ENCODE measurements at places on chromosomes 1 and 21.

DNA sequence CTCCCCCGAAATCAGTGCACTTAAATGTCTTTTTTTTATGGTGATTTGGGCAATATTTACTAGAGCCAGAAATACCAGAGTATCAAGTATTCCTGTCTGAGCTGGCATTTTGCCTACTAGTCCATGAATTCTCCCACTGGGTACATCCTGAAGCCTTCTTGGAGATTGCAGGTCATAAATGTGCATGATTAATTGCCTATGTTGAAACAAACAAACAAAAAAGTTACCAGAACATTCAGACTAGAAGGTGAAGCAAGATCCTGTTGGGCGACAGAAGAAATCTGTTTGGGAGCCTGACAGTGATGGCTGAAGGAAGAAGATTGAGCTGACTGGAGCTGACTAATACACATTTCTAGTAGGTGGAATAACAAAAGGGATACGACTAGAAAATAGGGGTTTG lies 127.4 kb upstream of the NRIP1 start:
- no peak for DNase-seq

- DNase-seq = no peak
Measured at GRCh38 chr1:32361674-32362473, 411 bp downstream of the FAM229A start.

GRCh38 chr1:1507305-1507704 lies 4.7 kb upstream of the ATAD3A start:
- no peak for DNase-seq

- no peak for DNase-seq
Measured at GRCh38 chr1:52032785-52033131, 852 bp downstream of the KTI12 start.

GRCh38 chr1:162400790-162401355 lies 11.1 kb downstream of the SH2D1B start:
- DNase-seq = no peak

- DNase-seq = no peak
Measured at GRCh38 chr1:11790880-11791715, 14.7 kb downstream of the MTHFR start.

DNA sequence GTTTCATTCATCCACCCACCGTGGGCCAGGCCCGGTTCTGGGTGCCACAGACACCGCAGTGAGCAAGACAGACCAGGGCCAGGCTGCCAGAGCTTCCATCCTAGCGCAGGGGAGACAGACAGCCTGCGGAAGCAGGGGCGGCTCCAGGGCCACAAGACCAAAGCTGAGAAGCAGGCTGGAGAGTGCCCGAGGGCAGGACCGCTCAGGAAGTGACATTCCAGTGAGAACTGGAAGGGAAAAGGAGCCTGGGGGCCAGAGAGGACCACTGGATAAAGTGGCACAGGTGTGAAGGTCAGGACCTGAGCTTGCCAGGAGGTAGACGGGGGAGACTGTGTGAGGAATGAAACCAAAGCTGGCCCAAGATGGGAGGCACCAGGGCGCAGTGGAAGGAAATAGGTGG lies 59.5 kb upstream of the EFHD2 start:
- DNase-seq = no peak

DNA sequence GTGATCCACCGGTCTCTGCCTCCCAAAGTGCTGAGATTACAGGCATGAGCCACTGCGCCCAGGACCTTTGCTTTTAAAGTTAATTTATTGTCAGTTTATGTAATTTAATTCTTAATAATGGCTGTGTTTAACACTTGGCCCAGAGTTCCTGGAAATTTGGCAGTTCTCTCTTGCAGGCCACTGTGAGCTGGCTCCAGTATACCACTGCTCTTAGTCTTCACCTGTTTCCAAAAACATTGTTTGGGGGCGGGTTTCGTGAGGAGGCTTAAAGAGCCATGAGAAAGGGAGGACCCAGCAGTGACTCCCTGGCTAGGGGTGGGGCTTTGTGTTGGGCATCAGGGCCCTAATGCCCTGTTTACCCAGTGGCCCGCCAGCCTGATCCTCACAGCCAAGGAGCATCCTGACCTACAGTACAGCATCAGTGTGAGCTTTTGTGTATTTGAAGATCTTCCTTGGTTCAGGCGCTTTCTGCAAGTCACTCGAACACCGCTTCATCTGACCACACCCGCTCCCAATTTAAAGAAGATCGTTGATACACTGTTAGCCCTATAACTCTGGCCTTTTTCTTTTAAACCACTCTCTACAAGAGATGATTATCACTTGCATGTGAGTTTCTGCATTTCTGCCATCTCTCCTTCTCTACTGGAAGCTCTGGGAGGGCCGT lies 12.0 kb upstream of the BGLAP start:
- DNase-seq = no peak

DNA sequence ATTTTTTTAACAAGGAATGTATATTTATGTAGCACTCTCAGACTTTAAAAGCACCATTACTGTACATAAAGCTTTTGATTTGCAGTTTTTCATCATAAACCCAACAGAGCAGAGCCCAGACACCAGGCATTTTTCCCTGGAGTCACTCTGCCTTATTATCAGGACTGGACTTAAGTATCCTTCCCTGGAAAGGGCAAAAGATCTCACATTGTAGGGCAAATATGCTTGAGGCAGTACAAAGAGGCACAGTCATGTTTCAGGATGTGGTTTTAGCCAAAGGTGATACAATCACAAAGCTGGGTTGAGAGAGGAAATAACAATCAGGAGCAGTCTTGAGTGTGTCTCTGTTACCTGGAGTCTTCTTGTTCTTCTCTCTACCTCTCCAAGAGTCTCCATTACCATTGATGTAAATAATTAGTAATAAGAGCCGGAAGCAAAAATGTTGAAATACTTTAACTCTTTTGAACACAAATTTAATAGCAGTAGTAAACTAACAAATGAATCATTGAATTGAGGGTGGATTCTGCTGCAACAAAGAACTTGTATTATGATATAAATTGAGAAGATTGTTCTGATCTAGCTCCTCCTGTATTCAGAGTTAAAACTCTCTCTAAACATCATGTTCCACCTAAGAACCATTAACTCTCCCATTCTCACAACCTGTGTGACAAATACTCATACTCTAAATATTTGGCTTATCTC lies 160.5 kb downstream of the LTN1 start:
- DNase-seq = no peak

GRCh38 chr1:172885411-172885810 lies 165.3 kb downstream of the TNFSF18 start:
- no peak for DNase-seq

GRCh38 chr1:72271555-72272085 lies 10.7 kb downstream of the NEGR1 start:
- DNase-seq = no peak

- no peak for DNase-seq
Measured at GRCh38 chr21:32278103-32278502, 746 bp downstream of the MIS18A start.

DNA sequence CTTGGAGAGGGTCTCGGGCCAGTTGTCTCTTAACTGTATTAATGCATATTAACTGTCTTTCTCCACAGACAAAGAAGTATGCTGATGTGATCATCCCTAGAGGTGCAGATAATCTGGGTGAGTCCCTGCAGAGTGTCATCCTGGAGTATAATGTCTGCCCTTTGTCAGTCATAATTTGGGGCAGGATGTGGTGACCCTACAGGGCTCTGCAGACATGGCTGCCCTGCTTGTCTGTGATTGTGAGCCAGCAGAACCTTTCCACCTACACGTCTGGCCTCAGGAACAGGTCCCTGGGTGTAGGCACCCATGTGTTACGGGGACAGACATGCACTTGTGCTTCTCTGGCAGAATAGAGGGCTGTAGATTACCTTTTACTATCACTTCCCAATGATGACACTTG lies 78.4 kb downstream of the UCK2 start:
- no peak for DNase-seq

DNA sequence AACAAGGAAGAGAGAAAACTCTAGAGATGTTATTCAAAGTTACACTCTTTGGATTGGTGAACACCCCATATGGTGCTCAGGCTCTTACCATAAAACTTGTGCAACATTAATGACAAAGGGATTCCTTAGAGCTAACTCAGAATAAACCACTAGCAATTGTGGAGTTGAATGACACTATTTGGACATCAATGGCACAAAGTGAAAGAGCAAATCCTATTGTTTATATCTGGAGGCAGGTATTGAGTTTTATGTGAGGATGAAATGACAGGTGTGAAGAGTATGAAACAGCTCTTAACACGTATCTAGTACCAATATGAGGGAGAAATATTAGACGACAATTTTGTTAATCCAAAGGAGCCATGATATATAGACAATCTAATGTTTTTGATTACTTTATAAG lies 584.9 kb upstream of the PBX1 start:
- no peak for DNase-seq

DNA sequence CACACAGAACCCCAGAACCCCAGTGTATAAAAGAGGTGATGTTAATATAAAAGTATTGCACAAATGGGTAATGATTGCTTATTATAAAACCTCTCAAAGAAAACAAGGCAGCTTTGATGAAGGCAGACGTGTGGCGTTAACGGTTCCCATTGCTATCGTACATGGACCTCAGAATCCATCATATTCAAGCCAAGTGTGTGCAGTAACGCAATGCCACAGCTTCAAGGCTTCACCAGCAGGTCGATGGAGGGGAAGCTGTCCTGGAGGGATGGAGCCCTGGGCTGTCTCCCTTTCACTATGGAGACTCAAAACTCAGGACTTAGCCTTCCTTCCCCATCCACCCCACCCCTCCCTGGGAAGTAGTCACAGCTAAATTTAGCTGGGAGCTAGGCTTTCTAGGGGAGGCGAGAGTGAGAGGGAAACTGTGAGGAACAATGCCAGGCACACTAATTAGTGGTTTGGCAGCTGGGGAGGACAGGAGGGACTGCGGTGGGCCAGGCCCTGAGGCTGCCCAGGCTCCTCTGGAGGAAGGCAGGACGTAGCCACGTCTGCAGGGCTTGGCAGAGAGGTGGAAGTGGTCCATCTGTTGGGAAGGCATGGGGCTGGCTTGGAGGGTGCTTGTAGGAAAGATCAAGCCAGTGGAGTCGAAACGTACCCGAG lies 121.2 kb downstream of the HMGB4 start:
- DNase-seq = no peak

GRCh38 chr1:242784084-242784483 lies 259.6 kb upstream of the PLD5 start:
- no peak for DNase-seq

GRCh38 chr21:28439788-28440187 lies 552.9 kb downstream of the LTN1 start:
- DNase-seq = no peak

DNA sequence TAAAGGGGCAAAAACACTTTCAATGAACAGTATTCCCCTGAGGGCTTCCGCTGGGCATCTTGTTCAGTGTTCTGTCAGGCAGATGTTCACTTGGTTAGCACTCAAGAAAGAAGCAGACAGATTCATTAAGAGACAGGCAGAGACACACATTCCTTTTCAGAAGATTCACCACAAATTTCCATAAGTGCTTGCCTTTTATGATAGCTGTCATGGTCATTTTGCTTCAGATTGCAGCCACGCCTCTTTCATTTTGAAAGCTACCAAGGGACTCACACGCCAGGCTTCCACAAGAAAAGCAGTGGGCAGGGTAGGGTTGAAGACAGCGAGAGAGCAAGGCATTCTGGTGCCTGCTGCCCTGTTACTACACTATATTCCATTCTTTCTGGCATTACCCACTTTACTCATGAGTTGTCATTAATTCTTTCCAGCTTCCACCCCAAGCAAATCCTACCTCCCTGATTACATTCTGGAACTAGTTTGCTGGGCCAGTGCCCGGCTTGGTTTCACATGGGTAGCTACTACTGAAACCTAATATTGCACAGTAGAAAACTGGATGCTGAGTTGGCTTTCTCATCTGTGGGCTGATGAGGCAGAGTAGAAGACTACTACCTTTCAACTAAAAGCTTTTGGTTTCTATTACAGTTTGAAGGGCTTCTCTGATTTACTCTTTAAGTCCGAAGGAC lies 91.2 kb upstream of the COL24A1 start:
- DNase-seq = no peak

DNA sequence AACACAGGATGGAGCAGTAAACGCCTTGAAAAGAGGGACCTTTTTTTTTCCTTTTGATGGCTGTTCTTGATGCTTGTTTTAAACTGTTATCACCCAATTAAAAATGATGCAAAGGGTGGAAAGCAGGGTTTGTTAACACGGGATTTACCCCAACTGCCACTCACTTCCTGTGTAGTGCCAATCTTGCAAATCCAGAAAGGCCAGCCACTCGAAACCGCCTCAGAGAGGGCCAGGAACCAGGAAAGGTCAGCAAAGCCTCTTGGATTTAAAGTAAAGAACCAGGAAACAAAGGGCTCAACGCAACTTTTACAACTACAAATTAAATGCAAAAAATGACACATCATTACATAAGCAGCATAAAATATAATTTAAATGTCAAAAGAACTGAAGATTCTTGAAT lies 347.4 kb downstream of the PDE4B start:
- DNase-seq = no peak

DNA sequence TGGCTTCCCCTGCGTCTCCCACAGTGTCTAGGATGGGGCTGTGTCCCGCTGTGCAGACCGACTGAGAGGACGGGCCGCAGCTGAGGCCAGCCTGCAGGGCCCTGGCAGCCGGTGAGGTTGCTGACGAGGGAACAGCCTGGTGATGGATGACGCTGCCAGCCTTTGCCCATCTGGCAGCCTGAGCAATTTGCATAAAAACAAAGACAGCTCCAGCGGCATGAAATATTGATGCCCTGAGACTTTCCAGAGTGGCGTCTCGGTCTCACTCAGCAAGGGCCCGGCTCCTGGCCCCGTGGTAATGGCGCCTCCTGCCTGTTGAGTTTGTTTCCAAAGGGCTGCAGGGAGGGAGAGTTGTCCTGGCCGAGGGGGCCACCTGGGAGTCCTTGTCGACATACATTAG lies 19.1 kb upstream of the KCNA10 start:
- no peak for DNase-seq

DNA sequence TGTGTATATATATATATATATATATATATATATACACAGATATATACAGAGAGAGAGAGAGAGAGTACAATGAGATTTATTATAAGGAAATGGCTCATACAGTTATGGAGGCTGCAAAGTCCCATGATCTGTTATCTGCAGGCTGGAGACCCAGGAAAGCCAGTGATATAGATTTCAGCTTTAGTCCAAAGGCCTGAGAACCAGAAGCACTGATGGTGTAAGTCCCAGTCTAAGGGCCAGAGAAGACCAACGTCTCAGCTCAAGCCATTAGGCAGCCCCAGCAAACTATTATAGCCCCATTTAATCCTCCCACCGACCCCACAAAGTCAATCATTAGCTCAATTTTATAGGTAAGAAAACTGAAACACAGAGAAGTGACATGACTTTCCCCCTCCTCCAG lies 35.0 kb upstream of the HPDL start:
- DNase-seq = no peak

GRCh38 chr1:196698993-196699392 lies 47.1 kb downstream of the CFH start:
- no peak for DNase-seq

GRCh38 chr1:183622013-183622412 lies 13.6 kb downstream of the ARPC5 start:
- no peak for DNase-seq

DNA sequence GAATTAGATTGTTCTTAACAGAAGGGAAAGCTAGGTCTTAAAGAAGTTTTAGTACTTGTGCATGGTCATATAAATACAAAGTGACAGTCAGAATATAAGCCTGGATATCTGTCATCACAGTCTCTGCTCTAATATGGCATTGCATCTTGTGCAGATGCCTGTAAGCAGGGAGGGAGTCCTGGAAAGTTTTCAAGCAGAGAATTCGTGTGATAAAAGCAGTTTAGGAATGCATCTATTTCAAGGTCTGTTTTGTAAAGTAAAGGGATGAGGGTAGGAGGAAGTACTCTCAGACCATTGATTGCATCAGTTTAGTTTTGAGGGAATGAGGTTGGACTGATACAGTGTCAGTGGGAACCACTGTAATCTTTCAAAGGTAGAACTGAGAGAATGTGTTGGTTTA lies 30.6 kb downstream of the IARS2 start:
- no peak for DNase-seq

Measured in activated CD8-positive, alpha-beta memory T cell treated with anti-CD3 and anti-CD28 coated beads for 1 hour (primary cell).